Esophagus (tissue), 2 donors: ENCODE measurements at places on chromosomes 3 and 15. TPM values are rescaled to one million over a fixed set of nuclear protein-coding genes. Genes with fewer than 3 reads are reported as not detected.

The SLC28A1 gene
- 0.08 TPM for polyA plus RNA-seq

The PP2D1 gene
- polyA plus RNA-seq = not detected

The SCN11A gene
- polyA plus RNA-seq = 0.02 TPM

The CCDC80 gene
- polyA plus RNA-seq = 3.3 TPM

The BTBD1 gene
- polyA plus RNA-seq = 18.1 TPM
